ENCODE measurements at places on chromosomes 4 and X.

GRCh38 chr4:136750897-136751296 is 781.4 kb downstream of the PCDH18 start:
- DNase-seq, result no peak

- DNase-seq, result no peak
Measured at GRCh38 chrX:2708021-2708420, 16.9 kb downstream of the CD99 start.

DNA sequence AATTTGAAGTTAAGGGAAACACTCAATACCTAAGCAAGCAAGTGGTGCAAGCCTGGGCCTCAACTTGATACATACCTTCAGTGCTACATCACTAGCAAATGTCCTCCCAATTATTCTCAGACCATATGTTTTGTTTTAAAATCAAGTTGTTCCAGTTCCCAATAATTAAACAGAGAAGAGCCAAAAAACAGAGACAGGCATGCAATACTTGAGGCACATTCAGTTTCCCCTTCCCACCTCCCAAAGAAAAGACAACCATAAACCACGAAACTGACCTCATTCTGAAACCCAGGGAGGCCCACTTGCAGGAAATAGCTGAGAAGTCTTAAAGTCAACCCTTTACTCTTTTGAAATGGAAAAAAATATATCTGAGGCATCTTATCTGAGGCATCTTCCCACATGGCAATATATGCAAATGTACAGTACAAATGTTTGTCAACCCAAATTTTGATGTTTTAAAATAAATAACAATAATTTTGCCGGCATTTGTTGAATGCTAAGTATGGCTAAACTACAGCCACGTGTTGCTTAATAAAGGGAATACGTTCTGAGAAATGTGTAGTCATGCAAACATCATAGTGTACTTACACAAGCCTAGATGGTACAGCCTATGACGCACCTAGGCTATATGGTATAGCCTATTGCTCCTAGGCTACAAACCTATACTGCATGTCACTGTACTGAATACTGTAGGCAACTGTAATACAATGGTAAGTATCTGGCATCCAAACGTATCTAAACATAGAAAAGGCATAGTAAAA is 147.5 kb downstream of the TSPAN5 start:
- no peak for DNase-seq

- DNase-seq, result no peak
Measured at GRCh38 chr4:120354381-120354780, 287.7 kb upstream of the MAD2L1 start.

All from NCI-H1694 (cell line).